ENCODE measurements at places on chromosomes 2 and 18.

GRCh38 chr2:234898534-234899053 lies 53.2 kb upstream of the SH3BP4 start:
- DNase-seq, result no peak

- DNase-seq, result no peak
These were observed 137.5 kb downstream of the NDUFA10 start for GRCh38 chr2:239887604-239888003.

- no peak for DNase-seq
These were observed 63.8 kb upstream of the MSH6 start for GRCh38 chr2:47719099-47719498.

GRCh38 chr18:32868406-32868805 lies 95.6 kb upstream of the KLHL14 start:
- DNase-seq, result no peak

- DNase-seq, result no peak
These were observed 45.4 kb upstream of the FAHD2A start for GRCh38 chr2:95356821-95357700.

GRCh38 chr2:95372216-95372829 lies 30.2 kb upstream of the FAHD2A start:
- DNase-seq, result no peak

GRCh38 chr2:104769096-104769495 lies 84.8 kb upstream of the POU3F3 start:
- DNase-seq, result no peak

GRCh38 chr2:47057687-47058002 lies 97.5 kb downstream of the STPG4 start:
- DNase-seq, result no peak

GRCh38 chr2:202102425-202103000 lies 29.5 kb downstream of the KIAA2012 start:
- no peak for DNase-seq

GRCh38 chr2:88658881-88659537 lies 31.7 kb upstream of the EIF2AK3 start:
- DNase-seq, result no peak

DNA sequence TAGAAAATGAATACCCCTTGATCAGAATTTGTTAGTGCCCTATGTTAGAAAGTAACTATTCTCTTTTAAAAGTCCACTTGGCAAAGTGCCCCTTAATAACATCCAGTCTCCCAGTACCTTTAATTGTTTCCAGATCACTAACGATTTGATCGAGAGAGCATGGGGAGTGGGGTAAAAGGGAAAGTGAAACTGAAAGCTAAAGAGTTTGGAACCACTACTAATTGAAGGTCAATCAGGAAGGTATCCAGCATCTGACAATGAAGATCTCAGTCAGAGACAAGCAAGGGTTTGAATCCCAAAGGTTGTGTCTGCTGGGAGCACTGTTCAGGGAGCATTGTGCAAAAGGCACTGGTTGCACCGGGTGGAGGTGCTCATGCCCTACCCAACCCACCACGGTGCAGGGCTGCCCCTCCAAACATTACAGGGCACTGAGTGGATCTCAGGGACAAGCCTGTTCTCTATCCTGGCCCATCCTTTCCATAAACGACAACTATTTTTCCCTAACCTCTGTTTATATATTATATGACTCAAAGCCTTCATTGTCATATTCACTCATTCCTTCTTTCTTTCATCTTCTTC lies 14.6 kb upstream of the RIT2 start:
- DNase-seq, result no peak

DNA sequence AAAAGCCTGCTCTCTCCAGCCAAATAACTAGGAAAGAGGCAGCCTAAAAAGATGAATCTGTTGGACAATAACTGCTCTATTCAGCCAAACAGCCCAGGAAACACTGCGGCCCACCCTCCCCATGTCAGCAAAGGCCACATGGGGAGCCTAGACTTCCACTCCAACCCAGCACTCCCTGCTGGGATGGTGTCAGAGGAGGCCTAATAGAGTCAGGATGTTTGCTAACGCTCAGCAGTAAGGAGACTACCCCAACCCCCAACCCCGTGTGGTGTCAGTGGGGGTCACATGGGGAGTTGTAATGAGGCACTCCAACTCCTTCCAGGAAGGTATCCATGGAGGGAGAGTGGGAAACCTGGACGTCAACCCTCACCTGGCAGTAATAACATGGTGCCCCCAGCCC lies 41.6 kb downstream of the ZBTB7C start:
- DNase-seq, result no peak

DNA sequence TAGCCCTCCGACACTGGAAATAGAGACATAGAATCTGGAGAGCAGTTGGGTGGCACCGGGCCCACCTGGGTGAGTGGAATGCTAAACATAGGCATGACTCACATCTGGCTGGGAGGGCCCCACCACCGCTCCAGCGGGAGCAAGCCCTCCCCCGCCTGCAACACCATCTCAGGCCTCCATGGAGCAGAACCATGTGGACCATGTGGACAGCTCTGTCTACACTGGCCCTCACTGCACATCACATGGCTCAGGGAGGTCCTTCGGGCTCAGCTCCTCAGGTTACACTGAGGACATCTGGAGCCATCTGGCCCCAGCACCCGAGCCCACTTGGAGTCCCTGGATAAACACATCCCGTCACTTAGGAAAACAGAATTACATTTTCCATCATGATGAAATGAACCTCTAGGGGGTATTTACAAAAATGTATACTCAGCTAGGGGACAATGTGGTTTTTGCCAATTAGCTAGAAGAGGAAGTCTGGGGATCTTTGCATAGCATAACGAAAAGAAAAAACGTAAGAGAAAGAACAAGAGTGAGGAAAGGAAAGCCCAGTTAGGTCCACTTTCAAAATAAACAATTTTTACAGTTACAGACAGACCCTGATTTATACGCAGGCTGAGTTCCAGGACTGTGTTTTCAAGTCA lies 30.7 kb upstream of the MLPH start:
- no peak for DNase-seq

DNA sequence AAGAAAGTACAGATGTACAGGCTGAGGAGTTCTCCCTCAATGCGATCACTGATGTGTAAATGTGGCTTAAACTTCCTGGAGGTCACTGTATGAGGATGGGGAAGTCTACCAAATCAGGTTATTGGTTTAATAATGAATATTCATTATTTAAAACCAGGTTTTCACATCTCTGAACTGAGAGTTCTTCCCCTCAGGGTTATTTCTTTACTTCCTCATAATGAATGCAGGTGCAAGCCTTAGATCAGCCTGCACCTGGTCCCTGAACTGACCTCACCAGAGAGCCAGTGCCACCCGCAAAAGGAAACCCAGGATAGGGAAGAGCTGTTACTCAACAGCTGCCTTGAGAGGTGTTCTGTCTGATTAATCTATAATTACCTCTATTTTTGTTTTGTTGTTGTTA lies 369.0 kb downstream of the EPHA4 start:
- no peak for DNase-seq

GRCh38 chr2:26035090-26035743 lies 1.3 kb downstream of the RAB10 start:
- peak; percentile 7 for DNase-seq

GRCh38 chr18:50836521-50836957 lies 16.7 kb upstream of the MRO start:
- no peak for DNase-seq

- DNase-seq, result no peak
These were observed 184.5 kb upstream of the LRP1B start for GRCh38 chr2:142315346-142315745.

- DNase-seq, result no peak
These were observed 8.1 kb downstream of the NCK2 start for GRCh38 chr2:105752691-105753358.

GRCh38 chr18:24530630-24531111 lies 70.2 kb downstream of the HRH4 start:
- no peak for DNase-seq

DNA sequence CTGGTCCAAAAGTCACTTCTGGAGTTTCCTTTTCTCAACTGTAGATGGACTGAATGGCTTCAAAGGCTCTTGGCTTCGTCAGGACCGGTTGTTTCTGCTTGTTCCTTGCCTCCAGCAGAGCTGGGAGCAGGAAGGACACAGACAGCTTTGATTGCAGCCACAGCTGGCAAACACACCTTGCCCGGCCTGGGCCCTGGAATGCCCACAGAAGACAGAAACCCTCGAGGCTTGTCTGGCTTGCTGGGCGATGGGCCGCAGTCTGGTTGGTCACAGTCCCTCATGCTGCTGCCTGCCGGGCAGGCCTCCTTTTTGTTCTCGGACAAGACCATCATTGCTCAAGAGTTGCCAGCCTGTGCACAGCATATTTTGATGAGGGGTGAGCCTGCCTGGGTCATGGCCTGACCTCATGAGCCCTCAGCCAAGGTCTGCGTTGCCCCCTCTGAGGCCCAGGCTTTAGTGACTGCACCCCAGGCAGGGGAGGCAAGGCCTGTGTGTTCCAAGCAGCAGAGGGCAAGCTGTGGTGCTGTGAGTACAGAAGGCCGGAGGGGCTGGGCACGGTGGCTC lies 37.8 kb downstream of the ATP6V1C2 start:
- DNase-seq, result no peak

DNA sequence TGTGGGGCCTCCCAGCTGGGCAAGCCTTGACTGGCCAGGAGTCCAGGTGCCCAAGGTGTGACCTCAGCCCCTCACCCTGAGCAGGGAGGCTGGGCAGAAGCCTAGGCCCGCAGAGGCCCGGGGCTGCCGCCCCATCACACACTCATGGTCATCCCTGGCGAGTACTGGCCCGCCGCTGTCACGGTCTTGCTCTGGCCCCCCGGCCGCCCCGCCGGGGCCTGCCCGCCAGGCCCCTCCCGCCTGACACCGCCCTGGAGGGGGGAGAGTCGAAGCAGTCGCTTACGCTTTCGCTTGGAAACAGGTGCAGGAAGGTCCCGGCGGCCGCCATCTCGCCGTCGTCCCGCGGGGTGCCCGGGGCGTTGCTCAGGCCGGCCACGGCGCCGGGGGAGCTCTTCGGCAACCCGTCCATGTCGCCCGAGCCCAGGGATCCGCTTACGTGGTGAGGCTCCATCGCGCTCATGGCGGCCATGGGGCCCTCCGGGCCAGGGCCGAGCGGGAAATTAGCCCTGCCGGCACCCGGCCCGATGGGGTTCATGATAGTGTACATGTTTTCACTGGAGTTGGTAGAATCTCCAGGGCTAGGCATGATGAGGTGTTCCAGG lies 26.6 kb upstream of the ANKRD62 start:
- DNase-seq, result no peak

GRCh38 chr18:3478262-3478978 lies 28.4 kb downstream of the TGIF1 start:
- DNase-seq, result no peak

DNA sequence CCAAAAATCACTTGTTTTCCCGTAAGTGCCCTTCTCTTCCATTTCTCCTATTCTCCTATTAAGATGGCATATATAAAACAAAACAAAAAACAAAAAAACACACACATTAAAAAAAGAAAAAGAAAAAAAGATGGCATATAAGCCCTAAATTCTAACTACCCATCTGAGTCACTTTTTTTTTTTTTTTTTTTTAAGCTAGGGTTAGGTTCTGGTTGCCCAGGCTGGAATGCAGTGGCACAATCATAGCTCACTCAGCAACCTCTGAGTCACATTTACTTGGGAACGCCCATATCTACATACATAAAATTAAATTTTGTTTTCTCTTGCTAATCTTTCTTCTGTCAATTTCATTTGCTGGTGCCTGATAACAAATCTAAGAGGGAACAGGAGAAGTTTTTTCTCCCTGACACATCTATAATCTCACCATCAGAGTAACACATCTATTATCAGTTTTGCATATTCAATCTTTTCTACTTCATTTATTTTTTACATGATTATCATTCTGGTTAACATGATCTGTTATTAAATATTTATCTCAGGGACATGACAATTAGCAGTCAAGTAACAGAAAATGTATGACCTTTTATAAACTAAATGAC lies 52.1 kb downstream of the EEF1B2 start:
- no peak for DNase-seq

DNA sequence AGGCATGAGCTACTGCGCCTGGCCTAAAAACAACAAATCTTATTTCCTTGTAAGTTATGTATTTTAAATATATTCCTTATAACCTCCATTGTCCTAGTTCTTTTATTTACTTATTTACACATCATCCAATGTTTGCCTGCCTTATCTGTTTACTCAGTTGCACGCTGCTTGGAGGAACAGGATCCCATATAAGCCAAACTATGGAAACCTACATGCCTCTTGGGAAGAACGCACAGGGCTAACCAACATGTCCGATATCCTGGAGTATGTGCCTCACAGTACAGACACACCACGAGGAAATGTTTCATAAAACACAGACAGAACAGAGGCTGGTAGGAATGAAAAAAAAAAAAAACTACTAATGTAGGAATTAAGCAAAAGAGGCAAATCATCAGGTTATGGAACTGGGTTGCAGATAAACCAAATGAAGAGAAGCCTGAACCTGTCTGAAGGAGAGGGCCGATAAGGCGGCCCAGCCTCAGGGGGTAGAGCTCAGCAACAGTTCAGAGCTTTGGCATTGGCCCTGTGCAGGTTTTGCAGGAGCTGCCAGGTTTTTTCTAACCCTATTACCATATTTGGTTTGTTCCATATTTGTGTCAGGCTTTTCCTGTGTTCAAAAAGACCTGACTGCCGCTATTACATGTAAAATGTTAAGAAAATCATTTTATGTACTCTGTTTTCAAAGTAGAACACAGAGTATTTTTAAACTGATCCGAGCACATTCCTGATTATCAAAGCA lies 19.9 kb upstream of the SP3 start:
- no peak for DNase-seq

DNA sequence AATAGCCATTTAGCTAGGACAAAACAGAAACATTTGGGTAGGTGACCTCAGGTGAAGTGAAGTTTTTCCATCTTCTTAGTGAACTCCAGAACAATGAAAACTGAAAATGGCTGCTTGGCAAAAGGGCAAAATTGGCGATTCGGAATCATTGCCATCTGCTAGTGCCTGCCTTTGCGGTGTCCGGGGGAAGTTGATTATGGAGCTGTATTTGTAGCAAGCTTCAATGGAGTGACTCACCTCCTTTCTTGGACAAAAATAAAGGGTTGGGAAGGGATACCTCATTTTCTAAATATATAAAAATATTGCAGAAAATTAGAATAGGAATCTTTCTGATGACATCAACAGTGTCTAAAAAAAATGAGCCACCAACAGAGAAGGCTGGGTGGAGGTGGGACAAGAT lies 460.5 kb downstream of the TGIF1 start:
- no peak for DNase-seq

GRCh38 chr2:239360421-239361310 lies 40.2 kb downstream of the HDAC4 start:
- no peak for DNase-seq

DNA sequence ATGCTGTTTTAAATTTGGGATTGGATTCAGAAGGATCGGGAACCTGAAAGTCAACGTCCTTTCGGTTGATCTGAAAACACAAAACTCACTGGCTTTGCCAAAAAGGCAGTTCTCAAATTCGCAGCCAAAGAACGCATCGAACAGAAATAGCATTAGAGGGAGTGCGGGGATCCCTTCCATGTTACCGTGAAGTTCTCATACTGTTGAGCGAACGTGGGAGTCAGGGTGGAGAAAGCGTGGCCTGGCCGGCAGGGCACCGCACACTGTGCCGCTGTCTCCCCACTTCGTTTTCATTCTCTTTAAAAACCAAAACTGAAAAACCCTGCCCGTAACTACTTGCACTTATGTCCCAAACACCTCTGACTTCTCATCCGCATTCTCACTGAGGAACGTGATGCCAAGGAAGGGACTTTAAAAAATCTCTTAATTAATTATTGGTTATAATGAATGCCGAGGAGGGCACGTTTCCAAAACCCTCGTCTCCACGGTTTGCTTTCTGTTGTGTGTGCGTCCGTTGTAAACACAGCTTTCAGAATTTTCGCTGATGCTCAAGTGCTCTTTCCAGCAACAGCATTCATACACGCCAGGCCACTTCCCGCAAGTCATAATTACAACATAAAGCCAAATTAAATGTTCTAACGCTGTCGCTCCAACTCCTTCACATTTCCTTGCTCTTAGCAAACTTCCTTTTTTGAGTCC lies 60.9 kb upstream of the TWIST2 start:
- DNase-seq, result no peak

GRCh38 chr2:135997380-135997779 lies 12.0 kb upstream of the DARS1 start:
- DNase-seq, result no peak

Measured in stimulated activated CD4-positive, alpha-beta T cell treated with anti-CD3 and anti-CD28 coated beads, Interleukin-4, amount 100 ng/mL, for 48 hours (primary cell).